ENCODE measurements at places on chromosomes 3 and 15.
A peak's percentile ranks its signal among the peaks of the same experiment; 100 is the strongest.

GRCh38 chr3:131540821-131541220, 38.0 kb upstream of the MRPL3 start:
- no peak for DNase-seq

DNA sequence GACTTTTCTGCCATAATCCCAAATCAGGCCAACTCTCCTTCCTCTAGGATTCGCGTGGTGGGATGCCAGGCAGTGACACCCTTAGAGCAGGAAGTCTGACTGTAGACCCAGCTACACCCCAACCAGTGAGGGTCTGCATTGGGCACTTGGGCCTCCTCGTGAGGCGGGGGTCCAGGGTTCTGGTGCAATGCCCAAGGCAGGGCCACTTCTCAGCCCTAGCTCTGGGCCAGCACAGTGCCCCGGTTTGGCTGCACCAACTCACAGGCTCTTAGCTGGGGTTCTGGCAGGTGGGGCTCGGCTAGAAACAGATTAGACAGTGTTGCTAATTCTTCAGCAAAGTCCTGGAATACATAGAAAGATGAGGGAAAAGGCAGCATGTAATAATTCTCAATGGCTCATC, 12.7 kb downstream of the CDAN1 start:
- DNase-seq = no peak

DNA sequence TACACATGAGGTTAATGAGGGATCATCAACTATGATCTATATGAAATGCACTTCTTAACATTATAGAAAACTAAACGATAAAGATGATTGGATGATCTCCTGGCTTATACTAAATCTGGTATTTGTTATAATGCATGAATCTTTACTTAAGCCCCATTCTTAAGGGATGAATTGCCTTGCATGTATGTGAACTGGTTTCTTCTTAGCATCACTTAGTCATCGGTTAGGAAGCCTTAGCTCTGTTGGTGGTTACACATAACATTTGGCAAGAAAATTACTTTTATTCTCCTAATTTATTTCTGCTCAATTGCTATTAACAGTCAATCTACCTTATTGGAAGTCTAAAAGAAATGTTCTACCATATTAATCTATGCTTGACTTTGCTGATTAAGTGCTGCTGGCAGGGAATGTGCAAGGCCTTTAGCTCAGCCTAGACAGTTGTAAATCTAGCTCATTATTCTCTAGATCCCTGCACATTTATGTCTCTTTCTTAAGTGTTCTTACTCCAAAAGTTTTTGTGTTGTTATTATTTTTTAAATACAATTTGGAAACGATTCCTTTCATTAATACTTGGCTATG, 356.0 kb downstream of the ZPLD1 start:
- no peak for DNase-seq

DNA sequence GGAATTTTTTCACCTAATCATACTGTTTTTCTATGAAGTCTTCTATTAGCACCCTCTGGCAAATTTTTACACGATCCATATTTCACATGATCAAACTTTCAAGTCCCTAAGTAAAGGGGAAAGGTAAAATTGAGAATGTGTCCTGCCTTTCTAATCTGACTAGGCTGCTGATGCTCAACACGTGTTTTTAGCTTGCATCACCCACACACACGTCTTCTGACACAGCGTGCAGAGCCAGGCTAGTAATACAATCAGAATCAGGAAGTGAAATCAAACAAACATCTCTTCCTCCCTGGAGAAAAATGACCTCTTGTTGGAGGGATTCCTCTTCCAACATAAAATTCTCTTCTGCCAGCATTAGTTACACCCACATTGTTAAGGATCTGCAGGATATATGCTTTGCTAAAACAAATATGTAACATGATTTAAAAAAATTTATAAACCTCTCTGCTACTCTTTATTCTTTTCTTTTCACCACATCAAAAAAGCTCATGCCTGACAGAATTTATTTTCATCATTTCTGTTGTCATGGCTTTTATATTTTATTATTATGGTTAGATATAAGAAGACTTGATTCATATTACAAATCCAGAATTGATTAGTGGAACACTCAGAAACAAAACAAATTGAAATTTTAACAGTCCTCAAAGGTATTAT, 122.4 kb downstream of the RAP2B start:
- DNase-seq = no peak

DNA sequence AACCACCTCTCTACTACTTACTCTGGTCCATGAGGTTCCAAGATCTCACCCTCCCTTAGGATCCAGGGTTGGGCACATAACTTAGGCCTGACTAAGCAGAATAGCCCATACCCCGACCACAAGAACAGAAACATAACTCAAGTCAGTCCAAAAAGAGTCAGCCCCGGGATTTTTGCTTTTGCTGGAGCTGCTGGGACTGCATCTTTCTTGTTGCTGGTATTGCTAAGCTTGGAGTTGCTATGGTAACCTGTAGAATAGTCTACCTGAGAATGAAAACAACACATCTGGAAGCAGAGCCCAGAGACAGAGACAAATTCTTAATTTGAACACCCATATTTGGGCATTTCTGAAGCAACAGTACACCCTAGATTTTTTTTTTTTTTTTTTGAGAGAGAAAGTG, 6.5 kb downstream of the RUBCN start:
- DNase-seq = no peak

DNA sequence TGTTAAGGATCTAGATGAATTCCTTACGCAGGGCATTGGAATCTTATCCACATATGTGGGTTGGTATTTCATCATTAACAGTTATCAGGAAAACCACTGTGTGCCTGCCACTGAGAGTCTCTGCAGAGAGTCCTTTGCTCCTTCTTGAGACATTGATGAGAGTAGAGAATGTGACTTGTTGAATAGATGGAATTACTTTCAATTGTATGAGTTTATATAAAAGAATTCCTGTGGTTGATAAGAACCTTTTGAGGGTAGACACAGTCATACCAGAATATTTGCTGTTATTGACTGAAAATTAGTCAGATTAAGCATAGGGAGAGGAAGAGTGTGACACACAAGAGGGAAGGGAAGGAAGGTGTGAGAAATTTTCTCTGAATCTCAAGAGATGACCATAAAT, 30.8 kb downstream of the ARHGEF26 start:
- DNase-seq = no peak

GRCh38 chr3:62923066-62923465, 47.9 kb upstream of the CADPS start:
- no peak for DNase-seq

DNA sequence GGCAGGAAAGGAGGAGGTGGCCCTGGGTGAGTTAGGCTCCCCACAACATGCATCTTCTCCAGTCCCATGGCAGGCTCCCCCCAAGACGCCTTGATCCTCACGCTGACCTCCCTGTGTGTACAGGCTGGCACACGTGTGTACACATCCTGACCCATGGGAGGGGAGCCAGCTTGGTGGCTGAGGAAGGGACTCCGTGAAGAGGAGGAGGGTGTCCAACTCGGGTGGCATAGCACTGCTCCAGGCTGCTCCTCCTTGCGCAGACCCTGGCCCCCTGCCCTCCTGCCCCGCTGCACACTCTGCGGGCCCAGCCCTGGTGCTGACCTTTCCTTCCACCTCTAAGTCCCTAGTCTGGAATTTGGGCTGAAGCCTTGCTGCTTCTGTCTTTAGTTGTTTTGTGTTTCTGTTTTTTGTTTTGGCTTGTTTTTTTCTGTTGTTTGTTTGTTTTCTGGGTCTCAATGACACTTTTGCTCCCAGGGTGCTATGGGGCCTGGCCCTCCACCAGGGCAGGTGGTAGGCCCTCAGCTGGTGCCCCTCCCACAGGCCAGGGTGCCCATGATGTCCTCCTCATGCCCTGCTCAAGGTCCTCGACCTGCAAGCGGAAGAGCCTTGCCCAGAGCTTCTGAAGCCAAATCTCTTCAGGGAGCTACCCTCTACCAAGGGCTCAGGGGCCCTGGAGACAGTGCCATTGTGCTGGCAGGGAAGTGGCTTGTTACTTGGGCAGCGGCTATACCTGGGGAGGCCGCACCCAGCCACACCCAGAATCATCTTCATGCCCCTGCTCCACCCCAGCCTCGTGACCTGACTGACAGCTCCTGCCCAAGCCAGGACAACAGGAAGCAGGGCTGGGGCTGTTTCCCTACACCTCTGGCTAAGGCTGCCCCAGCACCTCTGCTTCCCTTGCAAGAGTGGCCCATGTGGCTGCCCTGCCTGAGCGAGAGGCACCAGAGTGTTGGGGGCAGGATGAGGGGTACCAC, 5.1 kb downstream of the EPHB3 start:
- DNase-seq = no peak

DNA sequence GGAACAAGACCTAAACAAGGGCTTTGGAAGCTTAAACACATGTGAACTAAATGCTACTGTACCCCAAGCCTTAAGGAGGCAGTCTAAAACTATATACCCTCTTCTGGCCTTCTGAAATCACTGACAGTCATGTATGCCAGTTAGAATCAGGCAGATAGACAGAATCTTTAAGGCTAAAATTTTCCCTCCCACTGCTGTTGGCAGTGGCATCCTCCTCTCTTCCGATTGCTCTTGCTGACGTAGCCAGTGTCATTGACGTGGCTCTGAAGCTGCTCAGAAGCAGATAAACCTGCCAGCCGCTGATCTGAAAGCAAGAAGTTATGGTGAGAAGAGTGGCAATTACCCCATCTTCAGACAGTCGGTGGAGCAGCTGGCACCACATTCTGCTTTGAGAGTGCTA, 3.3 kb downstream of the RYR3 start:
- DNase-seq = no peak

- DNase-seq = peak; percentile 28
These were observed 326.2 kb downstream of the TUSC7 start for GRCh38 chr3:117035745-117036144.

DNA sequence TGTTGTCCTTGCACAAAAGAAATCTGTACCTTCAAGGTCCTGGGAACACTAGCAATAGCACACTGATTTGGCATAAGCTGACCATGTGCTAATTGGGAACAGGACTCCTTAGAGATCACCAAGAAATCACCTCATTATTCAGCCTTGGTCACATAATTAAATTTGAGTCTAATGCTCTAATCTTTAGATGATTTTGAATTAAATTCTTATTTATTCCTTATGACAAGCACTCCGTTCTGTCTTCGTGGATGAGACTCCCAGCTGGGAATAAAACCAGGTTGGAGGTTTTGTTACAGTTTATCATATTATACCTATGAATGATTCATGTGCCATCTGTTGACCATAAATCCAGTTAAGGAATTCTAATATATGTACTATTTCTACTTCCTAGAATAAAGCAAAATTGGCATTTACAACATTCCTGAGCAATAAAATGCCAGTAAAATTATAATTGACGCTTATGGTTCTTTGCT, 162.2 kb downstream of the MYRIP start:
- no peak for DNase-seq

- DNase-seq = no peak
These were observed 747 bp downstream of the NSUN3 start for GRCh38 chr3:94063496-94064119.

- peak; percentile 65 for DNase-seq
These were observed 170.2 kb upstream of the NR2F2 start for GRCh38 chr15:96160269-96160668.

DNA sequence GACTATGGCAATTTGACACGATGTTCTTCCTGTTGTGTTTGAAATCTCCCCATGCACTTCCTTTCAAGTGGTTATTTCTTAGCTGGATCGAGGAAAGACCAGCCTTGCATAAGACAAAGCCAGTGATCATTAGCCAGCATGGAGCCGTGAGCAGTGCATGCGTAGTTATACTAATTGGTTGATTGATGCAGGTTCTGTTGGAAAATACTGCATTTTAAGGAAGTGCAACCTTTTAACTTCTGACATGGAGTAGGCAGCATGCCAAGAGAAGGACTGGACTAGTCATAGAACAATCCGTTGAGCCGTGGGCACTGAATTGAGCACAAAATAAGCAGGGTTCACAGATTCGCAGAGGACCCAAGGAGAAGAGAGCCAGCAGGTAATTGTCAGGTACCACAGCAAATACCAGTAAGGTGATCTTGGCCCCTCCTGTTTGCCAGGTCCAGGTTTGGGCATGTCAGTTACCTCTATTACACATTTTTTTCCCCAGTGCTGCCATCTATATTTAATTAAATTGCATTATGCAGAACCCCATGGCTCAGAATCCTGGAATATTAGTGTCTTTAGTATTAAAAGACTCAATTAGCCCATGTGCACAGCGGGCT, 29.0 kb upstream of the BCL6 start:
- no peak for DNase-seq

- DNase-seq = no peak
These were observed 210.8 kb downstream of the CHST2 start for GRCh38 chr3:143330296-143330868.

DNA sequence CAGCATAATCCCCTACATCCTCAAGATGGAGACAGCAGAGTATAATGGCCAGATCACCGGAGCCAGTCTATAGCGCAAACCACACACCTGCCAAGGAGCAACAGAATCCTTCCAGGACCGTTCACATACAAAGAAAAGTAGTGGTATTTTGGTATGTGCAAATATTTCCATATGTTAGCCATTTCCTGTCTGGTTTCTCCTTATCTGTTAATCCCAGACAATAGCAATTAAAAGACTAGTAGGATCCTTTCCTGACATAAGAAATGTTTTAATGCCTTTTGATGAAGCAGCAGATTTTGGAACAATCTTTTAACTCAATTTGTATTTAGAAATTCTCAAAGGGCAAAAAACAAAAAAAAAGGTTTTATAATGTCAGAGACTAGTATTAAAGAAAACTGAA, 22.2 kb downstream of the MRPS25 start:
- no peak for DNase-seq

- no peak for DNase-seq
These were observed 91.1 kb downstream of the ASB7 start for GRCh38 chr15:100693451-100693850.

GRCh38 chr3:37701734-37702433, 159.8 kb upstream of the CTDSPL start:
- DNase-seq = no peak

DNA sequence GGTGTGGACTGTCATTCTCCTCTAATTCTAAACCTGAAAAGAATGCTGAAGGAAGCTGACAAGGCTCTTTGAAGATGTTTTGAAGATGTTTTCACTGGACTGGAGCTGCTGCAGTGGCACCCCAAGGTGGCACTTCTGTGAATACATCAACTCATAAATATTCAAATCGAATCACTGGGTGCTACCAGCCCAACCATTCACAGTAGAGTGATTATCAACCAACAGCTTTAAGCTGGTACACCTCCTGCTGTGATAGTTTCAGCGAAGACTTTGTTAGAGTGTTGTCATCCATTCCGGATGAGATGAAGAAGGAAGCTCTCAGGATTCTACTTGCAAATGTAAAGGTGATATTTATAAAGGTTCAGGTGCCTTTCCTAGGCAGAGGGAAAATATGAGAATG, 106.6 kb downstream of the LSAMP start:
- no peak for DNase-seq
